Activated CD4-positive, alpha-beta T cell treated with anti-CD3 and anti-CD28 coated beads, Interleukin-2, amount 10 ng/mL, durations not matched to agents 7 days and 5 days (primary cell): ENCODE measurements at places on chromosomes 16 and 17. TPM values are rescaled to one million over a fixed set of nuclear protein-coding genes. Genes with fewer than 3 reads are reported as not detected.

- no peak for DNase-seq
Measured at GRCh38 chr16:67773569-67774456, 32.5 kb downstream of the RANBP10 start.

MT1F gene
- 24.3 TPM for total RNA-seq

GRCh38 chr17:82433560-82434215 lies 15.3 kb upstream of the OGFOD3 start:
- no peak for DNase-seq

GRCh38 chr17:82351254-82351712 lies 7.8 kb upstream of the TEX19 start:
- no peak for DNase-seq

ZMYND15 gene
- total RNA-seq, result not detected

TLCD1 gene
- 2.1 TPM for total RNA-seq

C16orf74 gene
- total RNA-seq, result 1.6 TPM

GRCh38 chr16:10601444-10602408 lies 21.3 kb upstream of the EMP2 start:
- DNase-seq, result no peak

DNA sequence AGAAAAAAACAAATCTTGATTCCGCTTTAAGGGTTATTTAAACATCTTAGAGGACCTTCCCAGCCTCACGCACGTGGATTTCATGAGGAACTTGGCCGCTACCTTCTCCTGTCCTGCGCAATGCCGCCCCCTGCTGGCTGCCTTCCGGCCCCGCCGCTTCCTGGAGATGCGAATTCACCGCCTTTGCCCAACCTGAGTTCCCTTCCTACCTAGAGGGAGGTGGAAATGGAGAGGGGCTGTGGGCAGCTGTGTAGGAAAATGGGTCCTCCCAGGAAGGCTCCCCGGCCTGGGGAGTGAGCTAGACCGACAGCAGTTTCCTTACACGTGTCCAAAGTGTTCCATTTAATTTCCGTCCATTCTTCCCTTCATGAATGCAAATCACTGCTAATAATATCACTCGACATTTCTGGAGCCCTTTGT lies 1.0 kb upstream of the ABCC12 start:
- DNase-seq, result peak; percentile 82

DNA sequence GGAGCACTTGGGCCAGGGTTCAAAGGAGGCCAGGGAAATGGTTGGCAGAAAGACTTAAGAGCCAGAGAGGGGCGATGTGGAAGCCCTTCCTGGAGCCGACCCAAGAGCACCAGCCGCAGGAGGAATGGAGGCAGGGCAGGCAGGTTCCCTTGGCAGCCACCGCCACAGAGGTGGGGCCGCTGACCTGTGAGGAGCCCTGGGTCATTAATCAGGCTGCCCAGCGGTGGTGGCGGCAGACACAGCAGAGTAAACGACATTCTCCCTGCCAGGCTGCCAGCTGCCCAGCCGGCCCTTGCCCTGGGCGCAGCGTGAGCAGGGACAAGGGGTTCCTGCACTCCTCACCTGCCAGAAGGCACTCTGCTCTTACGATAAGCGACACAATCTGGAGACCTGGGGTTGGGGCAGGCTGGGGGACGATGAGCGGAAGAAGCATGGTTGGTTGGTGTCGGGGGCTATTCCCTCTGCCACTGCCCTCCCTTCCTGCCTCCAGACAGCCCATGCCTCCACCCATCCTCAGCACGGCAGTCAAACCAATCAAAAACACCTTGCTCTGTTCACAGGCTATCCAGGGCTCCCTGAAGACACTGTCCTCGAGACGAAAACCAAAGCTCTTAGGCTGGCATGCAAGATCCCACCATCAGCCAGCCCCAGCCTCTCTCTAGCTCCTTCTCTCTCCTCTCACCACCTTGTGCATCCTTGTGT lies 40.9 kb downstream of the PLXDC1 start:
- no peak for DNase-seq

RNF43 gene
- 0.07 TPM for total RNA-seq

DNA sequence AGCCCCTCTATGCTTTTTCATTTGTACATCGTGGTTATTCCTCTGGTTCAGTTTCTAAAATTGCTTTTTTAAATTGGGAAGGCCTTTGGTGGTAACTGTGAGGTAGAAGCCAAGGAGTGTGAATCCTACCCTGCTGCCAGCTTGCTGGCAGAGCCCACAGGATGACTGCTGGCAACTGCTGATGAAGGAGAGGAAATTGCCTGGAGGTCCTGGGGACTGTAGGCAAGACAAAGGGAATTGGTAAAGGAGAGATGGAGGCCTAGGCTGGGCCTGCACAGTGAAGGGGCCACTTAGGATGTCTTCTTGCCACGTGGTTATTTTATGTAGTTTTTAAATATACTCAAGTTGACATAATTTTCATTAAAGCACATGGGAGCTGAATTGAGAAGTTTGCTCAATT lies 15.8 kb downstream of the C17orf58 start:
- DNase-seq, result no peak

SLC38A8 gene
- not detected for total RNA-seq

GRCh38 chr17:31494259-31495021 lies 103.0 kb downstream of the RAB11FIP4 start:
- DNase-seq, result peak; percentile 77

- no peak for DNase-seq
Measured at GRCh38 chr17:17186551-17187505, 19.3 kb downstream of the PLD6 start.

SOST gene
- total RNA-seq, result not detected

GRCh38 chr16:19717314-19717713 lies 713 bp downstream of the KNOP1 start:
- DNase-seq, result peak; percentile 16

OSGIN1 gene
- total RNA-seq, result 0.77 TPM

DNA sequence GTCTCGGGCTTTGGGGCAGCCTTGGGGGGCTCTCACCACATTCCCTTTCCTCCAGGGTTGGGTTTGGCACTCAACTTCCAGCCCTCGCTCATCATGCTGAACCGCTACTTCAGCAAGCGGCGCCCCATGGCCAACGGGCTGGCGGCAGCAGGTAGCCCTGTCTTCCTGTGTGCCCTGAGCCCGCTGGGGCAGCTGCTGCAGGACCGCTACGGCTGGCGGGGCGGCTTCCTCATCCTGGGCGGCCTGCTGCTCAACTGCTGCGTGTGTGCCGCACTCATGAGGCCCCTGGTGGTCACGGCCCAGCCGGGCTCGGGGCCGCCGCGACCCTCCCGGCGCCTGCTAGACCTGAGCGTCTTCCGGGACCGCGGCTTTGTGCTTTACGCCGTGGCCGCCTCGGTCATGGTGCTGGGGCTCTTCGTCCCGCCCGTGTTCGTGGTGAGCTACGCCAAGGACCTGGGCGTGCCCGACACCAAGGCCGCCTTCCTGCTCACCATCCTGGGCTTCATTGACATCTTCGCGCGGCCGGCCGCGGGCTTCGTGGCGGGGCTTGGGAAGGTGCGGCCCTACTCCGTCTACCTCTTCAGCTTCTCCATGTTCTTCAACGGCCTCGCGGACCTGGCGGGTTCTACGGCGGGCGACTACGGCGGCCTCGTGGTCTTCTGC lies 8.4 kb downstream of the SLC16A3 start:
- no peak for DNase-seq

TLE7 gene
- total RNA-seq, result not detected

GRCh38 chr17:9389111-9389527 lies 186.5 kb downstream of the STX8 start:
- DNase-seq, result no peak

- DNase-seq, result no peak
Measured at GRCh38 chr17:9865586-9865985, 39.5 kb downstream of the RCVRN start.

- peak; percentile 59 for DNase-seq
Measured at GRCh38 chr17:4004517-4005295, 40.5 kb upstream of the ATP2A3 start.

DNA sequence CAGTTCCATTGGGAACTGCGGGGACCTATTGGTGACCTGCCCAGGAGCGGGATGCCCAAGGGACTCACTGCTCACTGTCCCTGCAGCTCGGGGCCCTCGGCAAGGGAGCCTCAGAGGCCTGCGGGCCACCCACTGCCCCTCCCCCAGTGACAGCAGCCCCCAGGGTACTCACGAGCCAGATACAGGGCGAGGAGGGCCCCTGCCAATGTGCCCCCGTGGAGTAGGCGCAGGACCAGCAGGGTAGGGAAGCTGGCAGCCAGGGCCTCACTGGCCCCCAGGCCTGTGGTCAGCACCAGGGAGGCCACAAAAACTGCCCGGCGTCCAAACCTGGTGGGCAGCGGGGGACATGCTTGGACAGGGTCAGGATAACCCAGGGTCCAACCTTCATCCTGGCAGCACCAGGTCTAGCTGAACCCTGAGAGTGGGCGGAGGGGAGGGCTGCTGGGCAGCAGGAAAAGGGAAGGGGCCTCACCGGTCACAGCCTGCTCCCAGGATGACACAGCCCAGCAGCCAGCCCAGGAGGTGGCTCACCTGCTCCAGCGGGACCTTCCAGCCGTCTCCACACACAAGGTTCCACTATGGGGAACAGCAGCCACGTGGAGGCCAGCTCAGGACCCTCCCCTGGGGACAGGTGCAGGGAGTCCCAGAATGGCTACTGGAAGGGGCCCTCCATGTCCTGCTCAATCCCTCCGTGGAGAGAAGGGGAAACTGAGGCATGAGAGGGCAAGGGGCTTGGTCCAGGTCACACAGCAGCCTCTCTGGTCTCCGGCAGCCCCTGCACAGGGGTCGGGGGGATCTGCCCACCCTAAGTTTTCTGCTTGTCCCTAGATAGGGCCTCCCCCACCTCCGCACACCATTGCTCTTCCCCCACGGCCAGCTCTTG lies 855 bp downstream of the SLC22A31 start:
- no peak for DNase-seq

DNA sequence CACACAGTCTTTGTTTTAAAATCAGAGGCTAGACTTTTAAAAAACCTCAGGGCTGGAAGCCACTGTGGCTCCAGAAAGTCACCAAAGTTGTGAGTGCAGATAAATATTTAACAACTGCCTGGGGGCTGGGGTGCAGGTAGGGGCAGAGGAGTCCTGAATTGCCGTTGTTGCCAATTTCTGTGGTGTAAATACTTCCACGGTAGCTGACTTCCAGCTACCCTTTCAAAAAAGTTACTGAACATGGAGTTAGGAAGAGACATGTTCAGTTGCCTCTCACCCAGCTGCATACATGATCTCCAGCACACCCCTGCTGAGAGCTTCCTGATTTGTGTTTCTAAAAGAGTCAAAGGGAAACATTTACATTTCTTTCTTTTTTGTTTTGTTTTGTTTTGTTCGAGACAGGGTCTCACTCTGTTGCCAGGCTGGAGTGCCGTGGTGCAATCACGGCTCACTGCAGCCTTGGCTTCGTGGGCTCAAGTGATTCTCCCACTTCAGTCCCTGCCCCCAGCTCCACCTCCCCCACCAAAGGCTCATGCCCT lies 58.7 kb downstream of the PLXDC1 start:
- DNase-seq, result peak; percentile 46

- DNase-seq, result no peak
Measured at GRCh38 chr17:72705905-72706395, 386.5 kb downstream of the SLC39A11 start.

- no peak for DNase-seq
Measured at GRCh38 chr17:47955497-47956461, 1.9 kb downstream of the PRR15L start.

GRCh38 chr16:2955438-2955778 lies 8.7 kb upstream of the KREMEN2 start:
- DNase-seq, result no peak

GRCh38 chr17:28860363-28860808 lies 5.6 kb downstream of the ERAL1 start:
- no peak for DNase-seq

ITGAL gene
- total RNA-seq, result 521 TPM

DNA sequence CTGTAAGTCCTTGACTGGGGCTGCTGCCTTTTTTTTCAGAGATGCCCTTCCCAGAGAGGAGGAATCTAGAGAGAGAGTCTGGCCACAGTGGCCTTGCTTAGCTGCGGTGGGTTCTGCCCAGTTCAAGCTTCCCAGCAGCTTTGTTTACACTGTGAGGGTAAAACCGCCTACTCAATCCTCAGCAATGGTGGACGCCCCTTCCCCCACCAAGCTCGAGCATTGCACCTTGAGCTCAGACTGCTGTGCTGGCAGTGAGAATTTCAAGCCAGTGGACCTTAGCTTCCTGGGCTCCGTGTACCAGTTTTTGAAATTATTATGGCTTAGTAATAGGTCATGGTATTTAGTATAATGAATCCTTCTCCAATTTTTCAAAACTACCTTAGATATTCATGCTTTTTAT lies 395.4 kb downstream of the NPIPA7 start:
- DNase-seq, result no peak

ATP2C2 gene
- not detected for total RNA-seq

DNA sequence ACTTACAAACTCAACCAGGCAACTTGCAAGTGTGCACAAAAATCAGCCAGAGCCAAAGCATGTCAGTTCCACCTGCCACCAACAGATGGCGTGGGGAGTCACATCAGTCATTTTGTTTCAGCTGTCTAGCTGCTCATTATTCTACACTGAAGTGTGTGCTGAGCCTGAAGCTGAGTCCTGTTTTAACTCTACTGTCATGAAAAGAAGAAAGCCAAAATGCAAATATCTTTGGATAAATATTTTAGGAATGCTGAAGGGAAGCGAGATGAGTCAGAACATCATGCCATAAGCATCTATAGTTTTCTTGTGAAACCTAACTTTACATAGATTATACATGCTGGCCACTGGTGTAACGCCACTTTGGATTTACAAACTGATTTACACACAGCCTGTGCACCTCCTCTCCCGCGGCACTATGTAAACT lies 172.6 kb downstream of the CDK5R1 start:
- DNase-seq, result peak; percentile 71

SLFN12L gene
- 97.9 TPM for total RNA-seq
